Neural crest cell (in vitro differentiated cells): ENCODE measurements at places on chromosomes 2 and 18. TPM values are rescaled to one million over a fixed set of nuclear protein-coding genes. Genes with fewer than 3 reads are reported as not detected.

DNA sequence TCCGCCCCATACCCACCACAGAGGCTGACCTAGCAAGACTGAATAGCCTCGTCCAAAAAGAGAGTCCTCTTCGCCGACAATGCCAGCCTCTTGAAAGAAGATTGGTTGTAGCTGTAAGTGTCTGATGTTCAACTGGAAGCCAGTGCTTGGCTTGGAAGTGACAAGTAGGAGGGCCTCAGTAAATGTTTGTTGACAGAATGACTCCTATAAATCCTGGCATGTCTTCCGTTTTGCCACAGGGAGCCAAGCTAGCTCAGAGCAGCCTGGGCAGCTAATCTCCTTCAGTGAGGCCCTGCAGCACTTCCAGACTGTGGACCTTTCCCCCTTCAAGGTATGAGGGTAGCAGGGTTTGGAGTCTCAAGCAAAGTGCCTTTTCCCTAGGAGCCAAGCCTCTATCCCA is 14.9 kb downstream of the ELMOD3 start:
- no peak for DNase-seq
- H3K4me3 ChIP-seq, result no peak overlapping the region
- H3K27me3 ChIP-seq, result no peaks in the 10 kb centered on the region
- peaks cover 10% of the 10 kb centered on the region for H3K36me3 ChIP-seq
- no peak overlapping the region for H3K27ac ChIP-seq

The UGT1A4 gene
- total RNA-seq, result not detected in 2 replicates

DNA sequence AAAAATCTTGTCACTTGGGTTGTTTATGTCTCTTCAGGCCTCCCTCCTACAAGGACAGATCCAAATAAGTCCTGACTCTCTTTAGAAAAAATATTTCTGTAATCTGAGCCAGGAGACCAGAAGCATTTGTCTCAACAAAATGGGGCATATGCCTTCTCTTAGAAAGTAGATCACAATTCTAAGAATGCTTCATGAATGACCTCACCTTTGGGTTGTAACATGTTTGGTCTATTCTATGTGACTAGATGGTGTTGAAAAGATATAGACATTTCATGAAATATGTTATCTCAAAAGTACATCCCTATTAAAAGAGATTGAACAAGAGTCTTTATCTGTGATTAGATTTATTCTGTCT is 159.0 kb upstream of the SETBP1 start:
- no peak overlapping the region for H3K27ac ChIP-seq
- no peak overlapping the region for H3K4me3 ChIP-seq
- no peaks in the 10 kb centered on the region for H3K27me3 ChIP-seq
- H3K36me3 ChIP-seq, result no peaks in the 10 kb centered on the region

The TXNDC2 gene
- total RNA-seq, result not detected in 2 replicates

- peaks cover 21% of the 10 kb centered on the region for H3K4me1 ChIP-seq
- peaks cover 10% of the 10 kb centered on the region for H3K36me3 ChIP-seq
- no peaks in the 10 kb centered on the region for H3K27me3 ChIP-seq
- H3K4me3 ChIP-seq, result no peak overlapping the region
Measured at GRCh38 chr2:230881840-230882239, 17.1 kb downstream of the ITM2C start.

DNA sequence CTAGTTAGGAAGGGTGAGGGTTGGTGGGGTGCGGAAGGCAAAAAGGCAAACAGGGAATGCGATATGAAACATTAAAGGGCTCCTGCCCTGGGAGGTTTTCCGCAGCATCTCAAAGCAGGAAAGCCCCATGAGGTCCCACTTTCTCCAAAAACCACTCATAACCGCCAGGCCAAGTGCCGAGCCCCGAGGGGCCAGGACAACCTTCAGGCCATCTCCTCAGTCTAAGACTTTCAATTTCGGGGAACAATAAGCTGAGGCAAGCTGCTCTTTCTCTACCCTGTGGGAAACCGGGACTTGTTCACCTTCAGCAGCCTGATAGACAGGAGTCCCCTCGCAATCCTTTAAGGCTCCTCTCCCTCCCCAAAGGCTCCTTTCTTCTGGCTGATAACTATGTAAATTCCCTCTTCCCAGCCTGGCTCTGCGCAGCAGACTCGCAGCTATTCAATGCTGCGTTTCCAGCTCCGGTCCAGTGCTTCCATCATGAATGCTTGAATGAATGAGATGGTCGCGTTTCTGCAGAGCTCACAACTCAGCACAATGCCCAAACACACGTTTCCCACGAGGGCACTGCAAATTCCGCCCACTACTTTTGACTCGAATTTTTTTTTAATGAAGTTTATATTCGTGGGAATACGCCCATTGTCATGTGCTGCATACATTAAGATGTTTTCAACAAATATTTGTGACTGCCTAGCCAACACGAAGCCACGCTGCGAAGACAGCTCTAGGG is 1.4 kb downstream of the LAMA1 start:
- H3K27me3 ChIP-seq, result no peaks in the 10 kb centered on the region
- H3K4me1 ChIP-seq, result peaks cover 44% of the 10 kb centered on the region
- H3K27ac ChIP-seq, result peak overlapping the region; percentile 90

GRCh38 chr2:74364533-74365505 is 15.3 kb downstream of the DCTN1 start:
- DNase-seq, result no peak
- no peak overlapping the region for H3K4me3 ChIP-seq
- no peaks in the 10 kb centered on the region for H3K27me3 ChIP-seq

DNA sequence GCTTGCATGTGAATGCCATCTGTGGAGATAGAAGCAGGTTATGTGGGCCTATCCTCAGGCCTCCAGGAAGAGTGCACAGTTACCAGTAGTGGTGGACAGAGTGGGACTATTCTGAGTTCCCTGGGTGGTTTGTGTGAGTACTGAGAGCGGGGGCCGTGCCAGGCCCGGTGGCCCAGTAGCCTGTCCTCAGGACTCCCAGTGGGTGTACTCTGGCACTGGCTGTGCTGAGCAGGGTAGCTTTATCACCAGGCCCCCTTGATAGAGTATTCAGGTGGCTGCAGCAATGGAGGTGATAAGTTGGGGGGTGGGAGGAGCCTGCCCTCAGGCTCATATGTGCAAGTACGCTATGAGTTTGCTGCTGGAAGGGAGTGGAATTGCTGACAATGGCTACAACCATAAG is 979.0 kb upstream of the PIK3C3 start:
- no peak for DNase-seq
- H3K4me1 ChIP-seq, result no peaks in the 10 kb centered on the region
- H3K27ac ChIP-seq, result no peak overlapping the region
- no peak overlapping the region for H3K4me3 ChIP-seq

DNA sequence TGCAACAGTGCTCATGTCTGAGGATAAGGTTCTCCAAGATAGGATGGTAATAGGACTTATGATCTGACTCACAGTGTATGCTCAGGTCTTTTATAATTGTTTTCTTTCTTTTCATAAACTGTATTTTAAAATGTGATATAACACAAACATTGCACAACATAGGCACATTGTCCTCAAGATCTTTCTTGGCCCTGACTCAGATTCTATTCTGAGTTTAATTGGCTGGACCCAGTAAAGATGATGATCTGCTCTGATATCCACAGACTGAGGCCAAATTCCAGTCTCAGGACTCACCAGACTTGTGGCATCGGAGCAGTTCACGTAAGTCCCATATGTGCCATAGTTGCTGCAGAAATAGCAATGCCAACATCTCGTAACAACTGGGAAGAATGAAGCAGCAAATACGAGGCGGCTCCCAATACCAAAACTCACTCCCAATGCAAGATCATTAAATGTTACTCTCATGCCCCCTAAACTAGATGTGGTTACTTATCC is 448.9 kb upstream of the SLC14A2 start:
- H3K36me3 ChIP-seq, result no peaks in the 10 kb centered on the region
- no peak overlapping the region for H3K4me3 ChIP-seq
- no peaks in the 10 kb centered on the region for H3K4me1 ChIP-seq
- DNase-seq, result no peak
- H3K27me3 ChIP-seq, result no peaks in the 10 kb centered on the region
- peak overlapping the region; percentile 31 for H3K27ac ChIP-seq

DNA sequence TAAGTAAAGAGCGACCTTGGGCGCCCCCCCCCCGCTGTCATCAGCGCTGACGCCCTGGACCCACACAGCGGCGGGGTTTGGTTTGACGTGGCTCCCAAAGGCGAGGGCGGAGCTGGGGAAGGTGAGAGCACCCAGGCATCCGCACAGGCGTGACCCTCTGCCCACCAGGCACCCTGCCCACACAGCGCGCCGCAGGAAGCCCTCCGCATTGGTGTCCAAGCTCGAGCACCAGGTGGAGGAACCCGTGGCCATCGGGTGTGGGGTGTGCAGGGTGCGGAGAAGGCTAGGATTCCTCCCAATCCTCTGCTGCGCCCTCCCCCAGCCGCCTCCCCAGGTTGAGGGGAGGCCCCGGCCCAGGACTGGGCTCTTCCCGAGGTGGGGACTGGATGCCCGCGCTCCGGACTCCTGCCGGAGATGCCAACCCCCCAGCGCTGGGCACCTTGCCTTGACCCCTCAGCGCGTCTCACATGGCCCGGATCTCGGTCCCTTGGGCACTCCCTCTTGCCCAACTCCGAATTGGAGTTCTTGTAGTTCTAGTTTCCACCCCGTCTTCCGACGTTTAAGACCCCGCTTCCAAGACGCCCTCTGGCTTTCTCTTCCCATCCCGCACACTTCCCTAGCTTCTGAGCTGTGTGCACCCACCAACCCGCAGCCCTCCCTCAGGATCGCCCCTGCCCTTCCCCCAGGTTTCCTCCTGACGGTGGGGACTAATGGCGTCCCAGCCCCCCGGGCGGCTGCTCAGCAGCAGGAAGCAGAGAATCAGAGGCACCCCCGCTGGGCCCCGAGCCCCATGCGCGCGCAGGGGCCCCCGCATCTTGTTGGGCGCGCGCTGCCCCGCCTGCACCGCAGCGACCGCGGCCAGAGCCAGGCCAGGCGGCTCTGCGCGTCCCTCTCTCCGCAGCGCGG is 25.9 kb upstream of the RESP18 start:
- peaks cover 92% of the 10 kb centered on the region for H3K27me3 ChIP-seq
- no peak overlapping the region for H3K4me3 ChIP-seq
- DNase-seq, result no peak
- no peak overlapping the region for H3K27ac ChIP-seq

DNA sequence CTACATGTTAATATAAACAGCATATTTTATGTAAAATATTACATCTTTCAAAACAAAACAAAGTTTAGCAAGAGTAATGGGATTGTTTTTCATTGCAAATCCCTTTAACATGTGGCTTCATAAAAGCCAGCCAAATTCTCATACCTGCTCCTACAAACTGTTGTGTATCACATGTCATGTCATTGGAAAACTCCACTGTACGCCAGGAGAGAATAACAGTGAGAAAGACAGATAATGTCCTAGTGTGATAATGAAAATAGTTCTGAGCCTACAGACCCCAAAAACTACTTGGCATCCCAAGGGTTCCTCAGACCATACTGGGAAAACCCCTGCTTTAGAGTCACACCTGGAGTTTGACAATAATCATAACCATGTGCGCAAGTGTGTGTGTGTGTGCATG is 182.7 kb upstream of the HNRNPA3 start:
- H3K36me3 ChIP-seq, result no peaks in the 10 kb centered on the region
- peaks cover 18% of the 10 kb centered on the region for H3K4me1 ChIP-seq
- peaks cover 38% of the 10 kb centered on the region for H3K27me3 ChIP-seq
- H3K27ac ChIP-seq, result no peak overlapping the region
- no peak for DNase-seq
- H3K4me3 ChIP-seq, result no peak overlapping the region

The FN1 gene
- 89.6 and 103 TPM in 2 replicates for total RNA-seq

- H3K27me3 ChIP-seq, result no peaks in the 10 kb centered on the region
- H3K36me3 ChIP-seq, result no peaks in the 10 kb centered on the region
- H3K4me3 ChIP-seq, result no peak overlapping the region
- no peak for DNase-seq
- peaks cover 30% of the 10 kb centered on the region for H3K4me1 ChIP-seq
- peak overlapping the region; percentile 97 for H3K27ac ChIP-seq
Measured at GRCh38 chr2:202127687-202128331, 54.8 kb downstream of the KIAA2012 start.

DNA sequence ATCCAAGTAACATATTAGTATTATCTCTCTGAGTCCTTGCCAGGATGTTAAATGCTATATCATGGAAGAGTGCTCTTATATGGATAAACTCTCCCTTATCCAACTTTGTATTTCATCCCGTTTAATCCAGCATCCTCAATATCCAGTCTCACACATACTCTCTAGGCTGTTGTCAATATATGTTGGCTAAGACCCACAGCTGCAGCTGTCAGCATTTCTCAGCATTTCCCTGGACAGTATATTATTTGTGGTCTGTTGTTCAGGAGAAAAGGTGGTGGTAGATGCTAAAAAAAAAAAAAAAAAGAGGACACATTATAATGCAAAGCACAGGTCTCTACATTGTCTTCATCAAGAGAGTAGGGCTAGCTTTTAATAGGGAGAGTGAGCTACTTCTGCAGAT is 1368.0 kb upstream of the ZEB2 start:
- H3K4me3 ChIP-seq, result no peak overlapping the region
- no peaks in the 10 kb centered on the region for H3K4me1 ChIP-seq
- DNase-seq, result no peak
- H3K27me3 ChIP-seq, result no peaks in the 10 kb centered on the region
- H3K36me3 ChIP-seq, result peaks cover 5% of the 10 kb centered on the region
- no peak overlapping the region for H3K27ac ChIP-seq

DNA sequence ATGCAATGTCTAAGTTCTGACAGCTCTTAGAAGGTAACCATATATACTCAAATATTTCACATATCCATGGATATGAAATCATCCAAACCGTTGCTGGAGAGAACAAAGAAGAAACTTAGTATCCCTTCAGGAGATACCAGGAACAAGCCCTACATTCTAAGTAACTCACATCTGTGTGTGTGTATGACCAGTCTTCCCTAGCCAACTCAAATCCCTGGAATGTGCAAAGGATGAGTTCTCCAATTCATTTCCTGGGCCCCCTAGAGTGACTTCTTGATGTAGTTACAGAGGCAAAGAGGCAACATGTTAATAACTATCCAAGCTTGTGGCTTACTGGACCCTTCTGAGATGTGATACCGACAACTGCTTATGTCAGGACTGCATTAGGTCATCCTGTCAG is 20.1 kb downstream of the TPGS2 start:
- no peaks in the 10 kb centered on the region for H3K27me3 ChIP-seq
- peaks cover 4% of the 10 kb centered on the region for H3K4me1 ChIP-seq
- H3K36me3 ChIP-seq, result peaks cover 25% of the 10 kb centered on the region
- H3K4me3 ChIP-seq, result no peak overlapping the region
- H3K27ac ChIP-seq, result no peak overlapping the region

- H3K4me1 ChIP-seq, result peaks cover 10% of the 10 kb centered on the region
- H3K4me3 ChIP-seq, result no peak overlapping the region
- no peaks in the 10 kb centered on the region for H3K27me3 ChIP-seq
- H3K27ac ChIP-seq, result no peak overlapping the region
Measured at GRCh38 chr2:37566517-37566981, 104.9 kb downstream of the CDC42EP3 start.
